IMR-90 (cell line): ENCODE measurements at places on chromosomes 16 and 17. TPM values are rescaled to one million over a fixed set of nuclear protein-coding genes. Genes with fewer than 3 reads are reported as not detected.

TNS4 gene
- 0.28 TPM in 1 of 2 replicates, not detected in the other for total RNA-seq

TBC1D3C gene
- total RNA-seq = not detected in 2 replicates

VASN gene
- 9.3 and 10.3 TPM in 2 replicates for total RNA-seq

RUSF1 gene
- total RNA-seq = 22.2 and 22.9 TPM in 2 replicates

ZNF785 gene
- total RNA-seq = 2.8 and 2.9 TPM in 2 replicates

TPSG1 gene
- not detected in 2 replicates for total RNA-seq

DNA sequence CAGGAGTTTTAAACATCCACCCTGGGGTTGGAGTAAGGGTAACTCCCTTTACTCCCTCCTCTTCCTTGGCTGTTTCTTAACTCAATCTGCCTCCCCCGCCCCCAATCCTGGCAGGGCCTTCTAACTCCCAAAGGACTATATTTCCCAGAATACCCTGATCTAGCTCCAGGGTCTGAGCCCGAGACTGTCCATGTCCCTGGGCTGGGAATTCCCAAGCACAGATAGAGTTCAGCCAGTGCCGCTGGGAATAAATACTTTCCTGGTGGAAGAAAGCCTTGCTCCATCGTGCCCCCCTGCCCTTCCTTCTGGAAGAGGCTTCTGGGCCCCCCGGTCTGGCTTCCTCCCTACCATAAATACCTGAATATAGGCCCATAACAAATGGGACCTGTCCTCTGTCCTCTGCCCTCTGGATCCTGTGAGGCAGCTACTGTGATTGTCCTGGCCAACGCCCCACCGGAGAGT, 10.2 kb downstream of the BAHCC1 start:
- H3K27me3 ChIP-seq = no peaks in the 10 kb centered on the region
- no peak for DNase-seq
- H3K27ac ChIP-seq = no peak overlapping the region

GRCh38 chr17:62720126-62720850, 87.8 kb downstream of the MARCHF10 start:
- DNase-seq = no peak
- no peaks in the 10 kb centered on the region for H3K27me3 ChIP-seq
- H3K4me3 ChIP-seq = no peak overlapping the region
- H3K4me1 ChIP-seq = peaks cover 5% of the 10 kb centered on the region
- H3K27ac ChIP-seq = no peak overlapping the region
- no peaks in the 10 kb centered on the region for H3K36me3 ChIP-seq

DNA sequence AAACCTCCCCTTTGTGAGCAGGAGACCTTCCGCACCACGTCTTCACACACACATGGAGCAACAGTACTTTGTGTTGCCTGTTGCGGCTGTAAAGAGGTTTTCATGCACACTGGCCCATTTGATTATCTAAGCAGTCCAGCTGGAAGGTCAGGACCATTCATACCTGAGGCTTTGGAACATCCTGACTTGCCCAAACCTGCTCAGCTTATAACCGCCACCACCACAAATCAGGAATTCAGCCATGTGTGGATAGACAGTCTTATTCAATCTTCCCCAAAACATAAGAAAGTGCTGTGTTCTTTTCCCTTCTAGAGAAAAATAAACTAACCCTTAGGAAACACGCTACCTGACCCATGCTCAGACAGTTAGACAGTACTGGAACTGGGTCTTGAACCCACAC, 81.6 kb upstream of the XYLT1 start:
- no peak overlapping the region for H3K4me3 ChIP-seq
- no peak for DNase-seq
- no peaks in the 10 kb centered on the region for H3K27me3 ChIP-seq
- H3K27ac ChIP-seq = no peak overlapping the region
- no peaks in the 10 kb centered on the region for H3K36me3 ChIP-seq

DNA sequence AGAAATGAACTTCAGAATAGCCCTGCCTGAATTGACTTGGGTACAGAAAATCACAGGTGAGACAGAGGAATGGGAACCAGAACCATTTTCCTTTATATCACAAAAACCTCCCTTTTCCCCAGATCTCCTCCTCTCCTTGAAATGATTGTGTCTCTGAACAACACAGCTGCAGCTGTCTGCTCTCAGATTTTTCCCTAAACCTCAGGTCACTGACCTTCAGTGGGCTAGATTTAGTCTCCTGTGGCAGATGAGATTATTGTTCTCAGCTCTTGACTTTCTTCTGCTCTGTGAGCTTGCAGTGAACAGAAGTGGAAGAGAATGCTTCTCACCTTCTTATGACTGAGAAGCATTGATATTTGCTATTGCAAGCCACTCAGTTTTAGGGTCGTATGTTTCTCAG, 92.3 kb upstream of the FAM20A start:
- no peak overlapping the region for H3K4me3 ChIP-seq
- no peaks in the 10 kb centered on the region for H3K36me3 ChIP-seq
- DNase-seq = no peak
- H3K27ac ChIP-seq = no peak overlapping the region
- no peaks in the 10 kb centered on the region; the same call in 1 of the 2 replicates for H3K27me3 ChIP-seq
- peaks cover 3% of the 10 kb centered on the region; the same call in 1 of the 2 replicates for H3K4me1 ChIP-seq

GRCh38 chr16:72371307-72372086, 199.5 kb upstream of the PMFBP1 start:
- no peak overlapping the region for H3K27ac ChIP-seq
- H3K36me3 ChIP-seq = no peaks in the 10 kb centered on the region
- H3K27me3 ChIP-seq = no peaks in the 10 kb centered on the region
- no peaks in the 10 kb centered on the region for H3K4me1 ChIP-seq
- DNase-seq = peak; percentile 25

DNA sequence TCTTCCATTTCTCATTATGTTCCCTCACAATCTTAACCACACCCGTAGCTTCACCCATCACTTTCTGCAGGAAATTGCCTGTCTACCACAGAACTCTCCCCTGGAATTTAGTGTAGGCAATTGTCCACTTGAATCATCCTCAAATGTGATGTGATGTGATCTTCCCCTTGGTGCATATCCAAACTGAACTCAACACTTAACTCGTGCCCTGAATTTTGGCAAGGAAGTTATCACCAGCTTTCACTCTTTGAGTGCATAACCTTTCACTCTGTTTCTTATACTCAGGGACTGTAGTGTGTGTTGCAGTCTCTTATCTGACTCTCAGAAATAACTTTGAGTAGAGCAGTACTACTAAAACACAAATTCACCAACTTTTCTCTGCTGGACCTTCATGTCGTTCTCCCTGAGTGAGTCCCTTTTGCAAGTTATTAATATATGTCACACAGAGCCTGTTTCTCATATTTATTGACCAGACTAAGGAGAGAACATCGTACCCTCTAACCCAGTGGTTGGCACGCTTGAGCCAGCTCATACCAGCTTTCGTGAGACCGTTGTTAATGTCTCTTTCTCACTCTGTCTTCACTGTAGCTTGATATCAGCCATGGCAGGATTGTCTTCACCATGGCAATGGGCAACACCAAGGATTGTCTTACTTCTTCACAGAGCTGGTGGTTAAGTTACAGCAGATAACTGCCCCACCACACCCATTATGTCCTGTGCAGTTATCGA, 558.9 kb upstream of the HSBP1 start:
- no peaks in the 10 kb centered on the region for H3K4me1 ChIP-seq
- H3K27ac ChIP-seq = no peak overlapping the region
- H3K4me3 ChIP-seq = no peak overlapping the region
- no peak for DNase-seq
- no peaks in the 10 kb centered on the region for H3K36me3 ChIP-seq

DNA sequence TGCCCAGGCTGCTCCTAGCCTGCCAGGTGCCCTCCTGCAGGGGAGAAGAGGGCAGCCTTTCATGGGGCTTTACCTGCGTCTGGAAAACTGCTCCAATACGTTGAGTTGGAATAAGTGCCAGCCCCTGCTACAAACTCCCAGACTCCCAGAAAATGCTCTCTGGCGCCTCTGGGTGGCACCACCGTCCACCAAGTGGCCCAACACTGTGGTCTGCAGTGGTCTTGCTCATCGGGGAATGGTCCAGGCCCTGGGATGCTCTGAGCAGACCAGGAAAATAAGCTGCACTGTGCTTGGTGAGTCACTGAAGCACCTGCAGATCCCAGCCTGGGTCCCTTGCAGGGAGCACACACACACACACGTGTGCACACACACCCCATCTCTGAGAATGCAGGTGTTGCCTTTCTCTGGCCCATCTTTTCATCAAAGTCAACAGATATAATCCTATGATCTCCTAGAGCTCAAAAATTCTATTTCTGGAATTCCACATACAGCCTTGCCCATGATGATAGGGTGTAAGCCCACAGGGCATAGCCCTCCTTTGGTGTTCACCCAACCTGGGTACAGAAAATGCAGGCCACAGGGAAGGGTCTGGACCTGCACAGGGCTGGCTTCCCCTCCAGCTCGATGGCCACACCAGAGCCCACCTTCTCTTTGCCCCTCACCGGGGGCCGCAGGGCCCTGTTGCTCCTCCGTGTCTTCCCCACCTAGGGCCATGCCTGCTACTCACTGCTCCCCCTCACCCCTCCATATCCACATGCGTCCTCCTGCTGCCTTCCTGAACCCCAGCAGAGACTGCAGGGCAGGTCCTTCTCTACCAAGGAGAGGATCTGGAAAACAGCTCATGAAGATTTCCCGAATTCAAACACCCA, 20.5 kb downstream of the CDIP1 start:
- H3K4me1 ChIP-seq = peaks cover 7% of the 10 kb centered on the region
- H3K27me3 ChIP-seq = no peaks in the 10 kb centered on the region
- peak; percentile 46 for DNase-seq
- peaks cover 12% of the 10 kb centered on the region for H3K36me3 ChIP-seq
- no peak overlapping the region for H3K4me3 ChIP-seq

DNA sequence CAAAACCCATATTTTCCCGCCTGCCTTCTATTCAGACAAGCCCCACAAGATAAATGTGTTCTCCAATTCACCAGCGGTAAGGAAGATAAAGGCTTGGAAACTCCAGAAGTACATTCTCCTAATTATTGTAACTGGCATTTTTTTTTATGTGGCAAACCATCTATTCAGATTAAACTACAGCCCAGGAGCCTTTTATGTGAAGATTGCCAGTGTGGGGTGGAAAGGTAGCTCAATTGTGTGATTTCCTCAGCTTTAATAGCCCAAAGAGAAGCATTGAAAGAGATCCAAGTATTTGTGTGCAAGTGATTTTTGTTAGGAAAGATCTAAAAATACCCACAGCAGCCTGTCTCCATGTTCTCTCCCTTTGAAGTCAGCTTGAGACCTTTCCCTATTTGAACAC, 451.4 kb upstream of the CCL2 start:
- H3K4me3 ChIP-seq = no peak overlapping the region
- H3K27ac ChIP-seq = no peak overlapping the region
